ENCODE measurements at places on chromosomes 1 and 21.
A peak's percentile ranks its signal among the peaks of the same experiment; 100 is the strongest.

- DNase-seq, result no peak
These were observed 11.5 kb downstream of the PLEKHA6 start for GRCh38 chr1:204348242-204348641.

GRCh38 chr1:11579506-11579905 lies 74.7 kb downstream of the FBXO2 start:
- DNase-seq, result no peak

GRCh38 chr1:188386666-188387065 lies 1557.9 kb downstream of the PLA2G4A start:
- DNase-seq, result no peak

GRCh38 chr1:25973610-25974321 lies 24.1 kb downstream of the PAFAH2 start:
- DNase-seq, result no peak

GRCh38 chr1:226419284-226420029 lies 11.6 kb upstream of the PARP1 start:
- DNase-seq, result no peak

DNA sequence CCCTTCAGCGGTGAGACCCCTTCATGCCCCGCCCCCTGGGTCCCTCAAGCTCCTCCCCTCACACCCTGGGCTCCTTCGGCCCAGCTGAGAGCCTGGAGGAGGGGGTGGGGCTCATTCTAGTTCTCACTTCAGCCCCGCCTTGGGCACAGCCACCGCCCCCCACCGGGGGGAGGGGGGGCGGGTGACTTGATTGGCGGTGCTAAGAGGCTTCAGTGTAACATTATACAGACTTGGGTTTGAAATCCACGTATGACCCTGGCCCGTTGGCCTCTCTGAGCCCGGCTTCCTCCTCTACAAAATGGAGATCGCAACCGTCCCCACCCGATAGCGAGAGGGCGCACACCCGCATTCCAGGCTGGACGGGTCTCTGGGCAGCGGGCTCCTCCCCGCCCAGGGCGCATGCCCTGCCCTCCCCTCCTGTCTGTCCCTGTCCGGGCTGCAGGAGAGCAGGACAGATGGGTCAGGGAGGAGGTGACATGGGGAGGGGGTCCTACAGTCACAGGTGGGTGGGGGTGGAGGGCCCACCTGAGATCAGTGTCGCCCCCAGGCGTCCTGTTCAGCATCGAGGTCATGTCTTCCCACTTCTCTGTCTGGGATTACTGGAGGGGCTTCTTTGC lies 5.1 kb downstream of the CLCNKB start:
- DNase-seq, result peak; percentile 37

- DNase-seq, result no peak
These were observed 42.7 kb upstream of the DNASE2B start for GRCh38 chr1:84355556-84355955.

GRCh38 chr1:212433577-212434462 lies 1.1 kb downstream of the NENF start:
- DNase-seq, result no peak

DNA sequence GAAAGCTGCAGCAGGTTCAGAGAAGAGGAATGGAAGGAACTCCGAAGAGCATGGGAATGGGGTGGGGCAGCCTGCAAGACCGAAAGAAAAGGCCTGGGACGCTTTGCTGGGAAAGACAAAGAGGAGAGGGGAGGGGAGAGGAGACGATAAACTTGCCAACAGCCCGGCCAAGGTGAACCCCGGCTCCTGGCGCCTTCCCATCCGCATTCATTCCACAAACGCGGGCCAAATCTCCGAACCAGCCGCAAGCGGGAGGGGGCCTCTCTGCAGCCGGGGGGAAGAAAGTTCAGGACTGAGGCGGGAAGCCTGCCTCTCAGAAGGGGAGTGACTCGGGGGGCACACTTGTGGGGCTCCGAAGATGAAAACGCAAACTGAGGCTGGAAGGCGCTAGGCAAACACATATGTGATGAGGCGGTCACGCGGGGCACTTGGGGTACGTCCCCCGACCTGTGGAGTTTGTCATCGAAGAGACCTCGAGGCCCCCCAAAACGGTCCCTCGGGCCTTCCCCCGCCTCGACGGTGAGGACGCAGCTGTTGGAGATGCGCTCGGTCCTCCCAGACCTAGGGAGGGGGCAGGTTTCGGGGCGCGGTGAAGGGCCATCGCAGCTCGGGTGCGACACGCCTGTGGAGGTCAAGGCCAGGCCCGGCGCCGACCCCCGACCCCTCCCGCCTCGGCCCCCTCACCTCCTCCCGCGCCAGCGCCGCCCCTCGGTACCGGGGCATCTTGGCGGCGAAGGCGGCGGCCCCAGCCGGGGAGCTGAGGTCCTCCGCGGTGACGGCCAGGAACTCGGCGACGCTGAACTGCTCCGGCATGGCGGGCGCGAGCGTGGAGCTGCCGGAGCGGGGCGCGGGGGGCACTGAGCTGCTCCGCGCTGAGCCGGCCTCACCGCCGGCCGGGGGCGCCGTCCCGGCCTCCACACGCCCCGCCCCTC lies at the start of gene ASAP3:
Gene ASAP3 (minus strand): TSS at position 859 of the 932 bp plus-strand sequence. CDS start 46 bp downstream, at position 813.
- peak; percentile 12 for DNase-seq
